ENCODE measurements at places on chromosomes 1 and 21. TPM values are rescaled to one million over a fixed set of nuclear protein-coding genes. Genes with fewer than 3 reads are reported as not detected.

SMCP gene
- not detected for total RNA-seq

HPCAL4 gene
- not detected for total RNA-seq

AMY1C gene
- not detected for total RNA-seq

GRCh38 chr1:212777151-212777550 is 14.4 kb downstream of the NSL1 start:
- DNase-seq, result no peak

DNA sequence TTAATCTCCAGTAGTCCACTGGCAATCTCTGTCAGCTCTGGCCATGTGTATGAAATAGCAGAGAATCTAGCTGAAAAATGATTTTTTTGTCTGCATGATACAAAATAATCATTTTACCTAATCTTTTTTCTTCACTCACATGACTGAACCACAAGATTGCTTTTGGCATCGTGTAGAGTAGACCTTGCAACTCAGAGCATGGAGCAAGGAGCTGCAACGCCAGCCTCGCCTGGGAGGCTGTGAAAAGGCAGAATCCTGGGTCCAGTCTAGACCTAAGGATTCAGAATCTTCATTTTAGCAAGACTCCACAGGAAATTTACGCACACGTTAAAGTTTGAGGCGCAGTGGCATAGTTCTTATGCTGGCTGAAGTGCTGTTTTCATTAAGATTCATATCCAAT is 40.2 kb downstream of the TOMM20 start:
- no peak for DNase-seq

Measured in NCI-H460 (cell line).